ENCODE measurements at places on chromosomes 6 and 20.
A peak's percentile ranks its signal among the peaks of the same experiment; 100 is the strongest.

DNA sequence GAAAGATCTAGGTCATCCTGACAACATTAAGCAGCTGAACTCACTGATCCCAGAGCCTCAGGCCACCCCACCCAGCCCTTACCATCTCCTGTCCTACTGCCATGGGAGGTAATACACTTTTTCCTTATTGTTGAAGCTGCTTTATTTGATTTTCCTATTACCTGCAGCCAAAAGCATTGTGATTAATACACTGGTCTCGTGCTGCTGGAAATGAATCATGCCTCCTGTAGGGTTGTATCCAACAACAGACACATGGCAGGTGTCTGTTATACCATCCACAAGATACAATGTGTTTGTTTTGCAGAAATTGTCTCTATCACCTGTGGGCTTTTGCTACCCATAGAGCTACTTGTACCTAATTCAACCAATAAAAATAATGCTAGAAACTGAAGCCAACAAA lies 34.2 kb downstream of the MYLIP start:
- DNase-seq: no peak

DNA sequence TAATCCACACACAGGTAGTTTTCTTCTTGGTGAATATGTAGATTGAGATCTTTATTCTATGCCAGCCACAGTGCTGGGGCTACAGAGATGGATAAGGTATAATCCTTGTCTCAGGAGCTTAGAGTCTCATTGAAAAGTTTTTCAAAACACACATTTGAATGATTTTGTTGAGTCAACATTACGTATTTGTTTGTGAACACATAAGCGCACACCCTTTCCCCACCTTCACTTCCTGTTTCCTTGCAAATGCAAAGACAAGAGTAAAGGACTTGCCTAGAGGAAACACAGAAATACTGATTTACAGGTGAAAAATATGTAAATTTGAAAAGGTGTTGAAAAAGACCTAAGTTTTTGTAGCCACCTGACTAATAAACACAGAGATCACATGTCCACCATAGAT lies 27.8 kb downstream of the VAPB start:
- DNase-seq: no peak

DNA sequence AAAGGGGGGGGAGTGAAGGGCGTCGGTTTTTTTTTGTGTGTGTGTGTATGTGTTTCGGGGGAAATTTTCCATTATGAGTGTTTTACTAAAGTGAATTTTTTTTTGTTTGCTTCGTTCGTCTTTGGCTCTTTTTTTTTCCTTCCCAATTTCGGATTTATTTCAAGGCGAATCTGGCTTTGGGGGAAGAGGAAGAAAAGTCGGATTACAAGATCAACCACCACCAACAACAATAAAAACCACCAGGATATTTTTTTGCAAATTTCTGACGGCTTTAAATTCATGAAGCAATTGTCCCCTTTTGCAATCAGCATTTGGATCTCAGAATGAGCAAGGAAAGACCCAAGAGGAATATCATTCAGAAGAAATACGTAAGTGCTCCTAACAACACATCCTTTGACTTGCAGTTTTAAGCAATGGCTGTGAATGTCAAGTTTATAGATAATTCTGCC lies 372 bp downstream of the JARID2 start:
- no peak for DNase-seq

GRCh38 chr6:43724914-43725642 lies 37.5 kb upstream of the MRPS18A start:
- peak; percentile 93 for DNase-seq

Measured in transverse colon (tissue), 4 donors.